ENCODE measurements at places on chromosomes 4 and X.

- DNase-seq = no peak
Measured at GRCh38 chr4:99414401-99414800, 20.7 kb downstream of the ADH7 start.

GRCh38 chr4:107718351-107718965, 1.6 kb downstream of the PAPSS1 start:
- DNase-seq = no peak

GRCh38 chr4:64727960-64728359, 318.7 kb upstream of the TECRL start:
- DNase-seq = no peak

DNA sequence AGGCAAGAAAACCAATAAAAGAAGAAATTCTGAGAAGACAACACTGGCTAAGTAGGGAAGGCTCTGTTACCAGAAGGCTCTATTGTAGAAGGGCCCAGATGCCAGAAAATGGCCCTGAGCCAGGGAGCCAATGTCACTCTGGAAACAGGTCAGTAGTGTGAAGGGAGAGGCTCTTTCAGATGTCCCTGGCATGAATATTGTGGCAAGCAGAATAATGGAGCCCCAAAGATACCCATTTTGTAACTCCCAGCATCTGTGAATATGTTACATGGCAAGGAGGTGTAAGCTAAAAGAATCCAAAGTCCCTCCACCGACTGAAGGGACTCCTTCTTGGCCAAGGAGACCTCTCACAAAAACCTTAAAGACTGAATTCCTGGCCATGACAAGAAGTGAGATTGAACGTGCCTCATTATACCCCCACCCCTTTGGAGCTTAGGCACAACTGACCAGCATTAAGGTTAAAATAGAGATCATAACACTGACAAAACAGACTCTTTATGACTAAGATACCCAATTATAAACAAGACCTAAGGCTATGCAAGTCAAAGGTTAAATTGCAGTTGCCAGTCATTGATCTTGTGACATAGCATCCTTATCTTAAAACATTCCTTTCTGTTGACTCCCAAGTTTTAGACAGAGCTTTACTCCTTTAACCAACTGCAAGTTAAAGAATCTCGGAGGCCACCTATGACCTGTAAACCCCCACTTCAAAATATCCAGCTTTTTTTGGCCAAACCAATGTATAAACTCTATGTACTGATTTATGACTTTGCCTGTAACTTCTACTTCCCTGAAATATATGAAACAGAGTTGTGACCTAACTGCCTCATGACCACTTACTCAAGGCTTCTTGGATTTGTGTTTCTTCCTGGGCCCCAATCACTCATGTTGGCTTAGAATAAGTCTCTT, 42.2 kb upstream of the SMIM10 start:
- no peak for DNase-seq

DNA sequence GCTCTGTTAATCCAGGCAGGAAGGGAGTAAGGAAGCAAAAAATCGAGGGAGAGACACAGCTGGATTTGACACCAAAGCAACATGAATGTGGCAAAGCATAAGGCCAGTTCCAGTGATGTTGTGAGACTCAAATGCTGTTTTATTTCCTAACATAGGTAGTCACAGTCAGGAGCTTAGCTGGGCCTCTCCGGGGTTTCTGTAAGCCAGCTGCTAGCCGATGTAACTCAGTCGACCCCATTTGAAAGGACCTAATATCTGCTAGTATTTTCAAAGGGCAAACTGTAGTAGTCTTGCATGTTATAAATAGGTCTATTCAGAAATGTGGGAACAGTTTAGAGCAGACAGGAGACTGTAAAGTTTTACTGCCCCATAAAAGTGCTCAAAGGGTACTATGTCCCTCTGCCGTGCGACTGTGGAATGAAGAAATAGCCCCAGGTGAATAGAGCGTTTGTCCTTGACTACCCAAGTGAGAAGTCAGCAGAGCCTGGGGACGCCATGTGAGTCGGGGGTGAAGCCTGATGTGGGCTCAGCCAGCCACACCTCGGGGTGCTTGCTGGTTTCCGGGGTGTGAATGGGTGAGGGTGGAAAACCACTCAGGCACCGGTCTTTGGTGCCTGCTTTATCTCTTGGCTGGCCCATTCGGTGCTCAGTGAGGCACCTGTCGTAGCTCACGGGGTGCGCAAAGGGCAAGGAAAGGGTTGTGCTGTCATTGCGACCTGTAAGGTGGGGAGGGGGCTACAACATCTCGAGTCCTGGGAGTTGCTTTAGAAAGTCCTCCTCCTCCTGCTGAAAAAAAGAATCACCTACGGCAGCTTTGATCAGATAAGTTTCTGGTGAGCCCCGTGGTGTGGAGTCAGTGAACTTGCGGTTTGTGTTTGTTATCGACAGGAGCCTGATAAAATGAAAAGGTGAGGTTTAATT, 745 bp downstream of the TRIM2 start:
- DNase-seq = no peak

DNA sequence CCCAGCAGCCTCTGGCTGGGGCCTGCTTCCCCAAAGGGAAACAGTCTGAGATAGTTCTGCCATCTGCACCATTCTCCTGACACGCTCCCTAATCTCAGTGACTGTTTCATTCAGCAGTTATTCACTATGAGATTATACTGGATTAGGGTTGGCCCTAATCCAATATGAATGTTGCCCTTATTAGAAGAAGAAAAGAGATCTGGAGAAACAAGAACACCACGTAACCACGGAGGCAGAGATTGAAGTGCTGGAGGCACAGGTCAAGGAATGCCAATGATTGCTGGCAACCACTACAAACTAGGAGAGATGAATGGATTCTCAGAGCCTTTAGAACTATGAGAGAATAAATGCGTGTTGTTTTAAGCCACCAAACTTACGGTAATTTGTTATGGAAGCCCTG, 7.4 kb downstream of the ACOX3 start:
- DNase-seq = no peak

GRCh38 chrX:14274691-14275090, 245.0 kb upstream of the GEMIN8 start:
- DNase-seq = no peak

DNA sequence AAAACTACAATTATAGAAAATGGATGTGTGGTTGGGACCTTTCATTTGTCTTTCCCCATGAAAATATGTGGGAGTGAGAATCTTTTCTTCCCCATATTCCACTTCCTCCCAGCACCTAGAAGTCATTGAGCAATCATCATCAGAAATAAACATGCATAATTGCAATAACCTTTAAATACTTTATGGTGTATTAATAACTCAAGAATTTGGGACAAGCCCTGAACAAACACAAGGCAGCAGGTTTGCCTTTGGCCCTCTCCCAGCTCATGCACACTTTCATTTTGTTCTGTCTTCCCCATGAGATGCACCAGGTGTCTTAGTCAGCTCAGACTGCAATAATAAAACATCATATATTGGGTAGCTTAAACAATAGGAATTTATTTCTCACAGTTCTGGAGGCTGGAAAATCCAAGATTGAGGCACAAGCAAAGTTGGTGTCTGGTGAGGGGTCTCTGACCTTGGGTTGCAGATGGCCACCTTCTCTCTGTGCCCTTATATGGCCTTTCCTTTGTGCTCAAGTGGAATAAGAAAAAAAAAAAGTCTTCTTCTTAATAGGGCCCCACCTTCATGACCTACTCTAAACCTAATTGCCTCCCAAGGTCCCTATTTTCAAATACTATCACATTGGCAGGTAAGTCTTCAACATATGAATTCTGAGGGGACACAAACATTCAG, 34.7 kb upstream of the TMEM184C start:
- DNase-seq = no peak

DNA sequence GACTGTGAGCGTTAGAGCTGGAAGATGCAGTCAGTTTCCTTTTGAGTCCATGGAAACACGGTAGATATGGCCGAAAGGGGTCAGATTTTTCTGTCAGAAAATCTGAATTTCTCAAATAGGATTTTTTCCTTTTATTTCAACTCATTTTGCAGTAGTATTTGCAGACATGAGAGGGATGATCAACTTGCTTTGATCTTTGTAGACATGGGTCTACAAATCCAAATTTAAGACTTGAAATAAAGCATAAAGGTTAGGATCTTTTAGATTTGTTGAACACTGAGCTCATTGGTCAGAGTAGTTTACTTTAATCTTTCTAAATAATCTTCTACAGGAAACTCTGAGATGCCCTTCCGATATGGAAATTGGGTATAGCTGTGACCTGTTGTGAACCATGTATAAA, 44.7 kb downstream of the DOCK11 start:
- DNase-seq = no peak

DNA sequence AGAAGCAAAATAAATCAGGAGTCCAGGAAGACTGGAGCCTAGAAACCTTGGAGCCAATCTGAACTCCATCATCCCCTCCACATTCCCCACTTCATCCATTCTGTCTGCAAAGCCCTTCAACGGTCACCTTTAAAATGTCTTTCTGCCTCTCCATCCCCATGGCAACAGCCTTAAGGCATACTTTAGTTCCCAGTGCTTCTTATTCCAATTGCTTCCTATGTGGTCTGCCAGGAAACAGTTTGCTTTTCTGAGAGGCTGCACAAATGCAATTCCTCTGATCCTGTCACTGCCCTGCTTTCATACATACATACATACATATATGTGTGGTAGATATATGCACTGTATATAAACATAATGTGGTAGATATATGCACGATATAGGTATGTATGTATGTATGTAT, 786 bp upstream of the MAGEH1 start:
- DNase-seq = no peak

GRCh38 chrX:27953171-27953570, 28.1 kb downstream of the DCAF8L1 start:
- no peak for DNase-seq

GRCh38 chr4:187499956-187500355, 495.6 kb upstream of the ZFP42 start:
- no peak for DNase-seq

DNA sequence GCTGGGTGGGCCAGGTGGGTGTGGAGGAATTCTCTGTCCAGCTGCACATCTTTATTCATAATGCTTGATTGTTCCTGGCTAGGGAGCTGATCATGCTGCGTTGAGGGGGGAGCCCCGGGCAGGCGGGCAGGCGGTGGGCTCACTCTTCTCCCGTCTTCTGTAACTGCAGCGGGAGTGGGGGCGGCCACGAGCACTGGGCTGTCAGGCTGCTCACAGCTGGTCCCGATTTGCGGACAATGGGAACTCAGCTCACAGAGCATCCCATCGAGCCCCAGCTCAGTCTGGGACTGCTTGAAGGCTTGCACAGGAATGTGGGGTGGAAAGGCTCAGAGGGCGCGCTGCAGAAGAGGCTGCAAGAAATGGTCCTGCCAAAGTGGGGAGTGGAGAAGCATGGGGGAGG, 63.8 kb downstream of the EFNB1 start:
- DNase-seq = no peak

GRCh38 chr4:137116144-137116543, 416.1 kb downstream of the PCDH18 start:
- DNase-seq = no peak

DNA sequence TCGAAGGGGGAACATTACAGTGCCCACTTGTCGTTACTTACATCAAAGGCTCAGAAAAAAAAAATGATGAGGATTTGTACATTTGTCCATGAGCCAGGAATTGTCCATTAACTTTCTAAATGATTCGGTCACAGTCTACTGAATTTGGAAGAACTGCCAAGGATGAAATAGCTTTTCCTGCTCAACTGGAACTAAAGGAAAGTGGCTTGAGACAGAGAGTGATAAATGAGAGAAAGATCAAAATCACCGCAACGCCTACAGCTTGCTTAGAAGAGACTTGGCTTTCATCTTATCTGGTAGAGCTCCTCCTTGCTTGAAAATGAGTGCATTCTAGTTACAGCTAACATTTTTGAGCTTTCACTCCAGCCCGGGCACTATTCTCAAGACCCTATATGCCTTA, 55.5 kb upstream of the ADGRG2 start:
- no peak for DNase-seq

GRCh38 chr4:168619266-168619631, 122.4 kb downstream of the PALLD start:
- no peak for DNase-seq

DNA sequence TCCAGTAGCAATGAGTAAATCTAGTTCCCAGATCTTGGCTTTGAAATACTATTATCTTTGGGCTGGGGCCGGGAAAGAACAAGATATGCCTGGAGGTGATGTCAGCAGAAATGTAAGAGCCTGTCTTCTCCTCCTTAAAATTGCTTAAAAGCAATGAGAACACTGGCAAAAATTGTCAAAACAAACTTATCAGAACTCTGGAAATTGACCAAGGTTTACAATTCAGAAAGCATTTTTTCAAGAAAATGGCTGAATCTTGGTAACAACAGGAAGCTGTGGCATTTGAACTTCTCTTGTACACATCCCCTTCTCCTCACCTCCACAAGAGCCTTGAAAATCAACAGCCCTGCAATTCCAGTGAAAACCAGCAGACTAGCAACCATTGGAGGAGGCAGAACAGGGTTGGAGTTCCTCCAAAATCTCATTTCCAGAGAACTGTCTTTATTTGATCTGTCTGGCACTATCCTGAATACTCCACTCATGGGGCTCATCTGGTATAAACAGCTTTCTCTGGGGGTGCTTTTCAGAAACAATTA, 13.5 kb downstream of the TIMP1 start:
- DNase-seq = no peak

- no peak for DNase-seq
Measured at GRCh38 chr4:139015948-139016471, 429 bp downstream of the NOCT start.

GRCh38 chrX:97429101-97429500, 545.4 kb downstream of the RPA4 start:
- no peak for DNase-seq

- DNase-seq = no peak
Measured at GRCh38 chrX:96361844-96362243, 322.8 kb upstream of the DIAPH2 start.

DNA sequence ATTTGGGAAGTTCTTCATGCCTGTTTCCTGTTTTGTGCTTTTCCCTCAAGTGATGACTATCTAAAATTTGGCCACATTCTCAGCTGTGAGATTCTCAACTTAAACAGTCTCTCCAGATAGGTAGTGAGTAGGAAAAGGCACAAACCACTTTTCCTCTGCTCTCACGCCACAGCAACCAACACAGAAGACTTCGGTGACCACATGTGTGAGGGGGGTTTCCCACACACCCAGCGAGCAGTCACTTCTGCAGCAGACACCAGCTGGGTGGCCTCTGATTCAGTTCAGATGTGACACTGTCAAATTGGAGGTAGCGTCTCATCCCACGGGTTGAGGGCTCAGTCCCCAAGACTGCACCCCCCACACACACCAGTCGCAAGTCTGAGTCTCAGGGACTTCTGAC, 25.1 kb upstream of the CLDN34 start:
- no peak for DNase-seq

- no peak for DNase-seq
Measured at GRCh38 chr4:16824278-16824806, 74.1 kb downstream of the LDB2 start.

- no peak for DNase-seq
Measured at GRCh38 chrX:45191820-45192409, 8.8 kb downstream of the DIPK2B start.

GRCh38 chrX:905848-906566, 275.4 kb downstream of the SHOX start:
- DNase-seq = no peak
